ENCODE measurements at places on chromosomes 12 and 14.

DNA sequence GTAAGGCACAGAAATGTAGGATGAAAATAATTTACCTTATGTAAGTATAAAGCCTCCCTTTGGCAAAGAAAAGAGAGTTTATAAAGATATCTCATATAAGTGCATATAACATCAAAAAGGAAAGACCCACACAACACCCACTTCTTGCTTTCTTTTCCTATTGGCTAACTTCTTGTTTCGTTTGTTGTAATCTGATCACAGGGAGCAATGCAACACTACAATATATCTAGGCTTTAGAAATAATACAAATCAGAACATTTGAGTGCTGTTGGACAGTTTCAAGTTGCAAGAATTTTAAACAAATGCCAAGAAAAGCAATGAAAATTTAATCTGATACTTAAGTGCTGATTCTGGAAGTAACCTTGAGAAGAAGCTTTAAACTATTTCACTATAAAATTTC, 1.3 kb downstream of the FGD6 start:
- DNase-seq, result no peak

GRCh38 chr12:106508966-106509365, 73.8 kb upstream of the RFX4 start:
- DNase-seq, result no peak

DNA sequence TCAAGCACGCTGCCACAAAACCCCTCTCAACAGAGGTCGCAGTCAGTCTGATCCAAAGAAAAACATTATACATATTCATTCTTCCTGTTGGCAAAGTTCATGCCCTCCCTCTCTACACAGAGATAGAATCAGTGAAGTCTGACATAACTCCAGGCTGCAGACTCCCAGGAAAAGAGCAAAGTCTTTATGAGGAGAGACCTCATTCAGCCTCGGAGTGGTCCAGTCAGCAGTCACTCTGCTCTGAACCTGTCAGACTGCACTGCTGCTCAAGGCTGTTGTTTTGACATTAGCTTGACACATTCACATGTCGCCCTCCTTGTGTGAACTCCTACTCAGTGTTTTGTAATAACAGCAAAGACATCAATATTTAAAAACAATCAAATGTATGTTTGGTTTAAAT, 241.2 kb upstream of the G2E3 start:
- no peak for DNase-seq

DNA sequence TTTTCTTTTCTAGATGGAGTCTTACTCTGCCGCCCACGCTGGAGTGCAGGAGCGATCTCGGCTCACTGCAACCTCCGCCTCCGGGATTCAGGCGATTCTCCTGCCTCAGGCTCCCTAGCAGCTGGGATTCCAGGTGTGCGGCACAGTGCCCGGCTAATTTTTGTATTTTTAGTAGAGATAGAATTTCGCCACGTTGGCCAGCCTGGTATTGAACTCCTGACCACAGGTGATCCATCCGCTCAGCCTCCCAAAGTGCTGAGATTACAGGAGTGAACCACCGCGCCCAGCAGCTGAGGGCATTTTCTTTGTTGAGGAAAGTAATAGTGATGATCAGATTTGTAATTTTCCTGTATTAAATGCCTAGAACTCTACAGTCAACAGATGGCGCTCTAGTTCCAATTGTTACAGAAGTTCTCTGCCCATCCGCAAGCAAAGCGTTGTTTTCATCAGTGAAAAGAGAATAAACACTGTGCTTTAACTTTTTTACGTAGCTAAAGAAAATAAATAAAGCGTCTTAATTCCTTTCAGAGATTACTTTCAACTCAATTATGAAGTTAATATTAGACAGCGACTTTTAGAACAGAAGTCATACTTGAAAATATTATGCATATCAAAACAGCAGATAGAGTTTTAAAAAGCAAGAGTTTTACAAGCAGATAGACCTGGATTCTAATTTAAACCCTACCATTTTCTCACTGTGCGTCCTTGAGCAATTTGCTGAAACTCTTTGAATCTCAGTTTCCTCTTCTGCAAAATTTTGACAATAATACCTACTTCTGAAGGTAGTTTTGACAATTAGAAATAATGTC, 335.1 kb downstream of the DUSP6 start:
- DNase-seq, result peak; percentile 42

GRCh38 chr12:132218527-132218875, 74.2 kb downstream of the NOC4L start:
- no peak for DNase-seq

GRCh38 chr12:124658806-124659402, 91.5 kb upstream of the NCOR2 start:
- DNase-seq, result no peak

- DNase-seq, result no peak
Observed at GRCh38 chr12:103085541-103085940, 128.1 kb downstream of the ASCL1 start.

GRCh38 chr12:97267594-97268202, 194.9 kb upstream of the RMST start:
- no peak for DNase-seq

DNA sequence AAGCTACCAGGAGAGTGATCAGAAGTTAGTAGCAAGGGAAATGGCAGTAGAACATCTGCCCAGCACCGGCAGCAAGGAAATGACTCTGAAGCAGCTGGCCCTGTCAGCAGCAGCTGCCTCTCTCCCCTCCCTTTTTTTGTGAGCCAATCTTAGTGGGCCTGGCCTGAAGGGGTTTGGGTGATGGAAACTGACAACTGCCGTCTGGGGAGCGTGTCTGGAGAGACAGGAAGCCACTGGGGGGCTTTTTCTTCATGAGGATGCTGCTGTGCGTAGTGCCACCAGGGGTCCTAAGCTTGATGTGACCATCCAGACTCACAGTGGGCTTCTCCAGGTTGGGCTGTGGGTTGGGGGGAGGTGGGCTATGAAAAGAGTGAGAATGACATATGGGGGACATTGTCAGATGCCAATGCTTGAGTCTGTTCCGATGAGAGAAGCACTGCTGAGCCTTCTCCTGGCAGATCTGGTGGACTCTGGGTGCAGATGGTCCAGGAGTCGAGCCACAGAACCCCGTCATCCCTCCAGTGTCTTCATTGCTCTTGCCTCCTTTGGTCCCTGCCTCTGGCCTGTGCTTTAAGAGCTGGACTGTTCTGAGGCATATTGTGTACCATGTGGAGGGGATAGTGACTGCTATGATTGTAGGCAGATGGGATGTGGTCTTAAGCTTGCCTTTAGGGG, 87.6 kb upstream of the HIF1A start:
- DNase-seq, result no peak

DNA sequence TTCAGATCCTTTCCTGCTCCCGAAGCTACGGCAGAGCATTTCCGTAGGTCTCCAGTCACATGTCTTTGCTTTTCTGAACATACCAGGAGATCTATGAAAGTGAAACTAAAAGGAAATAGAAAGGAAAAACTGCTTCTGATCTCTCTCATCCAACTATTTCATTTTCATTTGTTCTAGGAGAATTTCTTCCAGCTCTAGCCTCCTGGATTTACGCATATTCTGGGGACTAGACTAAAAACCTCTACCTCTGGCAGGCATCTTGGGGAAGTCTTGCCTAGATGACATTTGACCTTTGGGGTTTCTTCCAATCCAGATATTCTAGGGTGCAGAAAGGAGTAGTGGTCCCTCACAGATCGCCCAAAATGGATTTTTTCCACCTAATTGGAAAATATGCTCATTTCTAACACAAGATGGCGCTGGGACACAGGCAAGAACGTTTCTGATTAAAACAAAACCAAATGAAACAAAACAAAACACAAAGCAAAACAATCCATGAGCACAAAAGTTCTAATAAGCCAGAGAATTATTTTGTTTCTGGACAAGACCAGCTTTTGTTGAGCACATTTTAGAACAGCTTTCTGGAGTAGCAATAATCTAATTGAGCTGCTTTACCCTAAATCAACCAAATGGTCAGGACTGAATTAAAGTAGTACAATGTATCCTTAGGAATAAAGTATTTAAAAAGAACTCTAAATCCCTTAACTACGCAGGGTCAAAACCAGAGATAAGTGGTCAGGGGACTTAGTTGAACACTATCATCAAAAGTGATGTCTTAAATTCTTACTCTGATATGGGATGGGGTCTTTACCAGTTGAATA, 12.3 kb upstream of the PARP11 start:
- peak; percentile 45 for DNase-seq

All from CD14-positive monocyte (primary cell).